ENCODE measurements at places on chromosomes 3 and 15. TPM values are rescaled to one million over a fixed set of nuclear protein-coding genes. Genes with fewer than 3 reads are reported as not detected.

- DNase-seq, result no peak
Measured at GRCh38 chr15:70863450-70864218, 9.7 kb upstream of the LARP6 start.

Gene SERF2
- 766 TPM for total RNA-seq

DNA sequence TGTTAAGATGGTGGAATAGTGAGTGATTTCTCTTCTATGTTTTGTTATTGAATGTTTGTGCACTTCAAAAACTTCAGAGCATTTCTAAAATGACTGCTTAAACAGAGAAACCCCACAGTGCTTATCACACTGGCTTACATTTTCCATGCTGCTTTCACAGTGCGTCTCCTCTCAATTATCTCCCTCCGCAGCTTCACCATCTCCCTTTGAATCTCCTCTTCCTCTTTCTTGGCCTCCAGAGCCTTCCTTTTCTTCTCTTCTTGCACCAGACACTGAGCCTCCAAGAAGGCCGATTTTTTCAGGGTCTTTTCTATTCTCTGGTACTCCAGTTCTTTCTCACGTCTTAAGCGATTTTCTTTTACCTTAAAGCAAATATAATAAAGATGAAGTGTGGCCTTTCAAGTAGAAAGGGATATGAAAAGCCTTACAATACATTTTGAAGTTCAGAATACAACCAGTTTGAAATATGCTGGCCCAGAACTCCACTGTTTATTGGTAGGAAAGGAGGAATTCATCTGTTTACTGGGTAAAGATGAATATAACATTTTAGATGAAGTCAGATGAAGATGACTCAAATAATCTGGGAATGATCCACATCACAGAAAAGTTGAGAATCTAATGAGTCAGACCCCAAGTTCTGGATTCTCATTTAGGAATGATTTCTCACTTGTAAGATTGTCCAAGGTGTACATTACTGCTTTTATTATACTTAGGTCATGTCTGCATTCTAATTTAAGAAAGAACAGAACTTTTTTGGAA lies 21.4 kb downstream of the CCDC191 start:
- DNase-seq, result no peak

Gene CDC25A
- 0.65 TPM for total RNA-seq

Gene CACNA1D
- 1.9 TPM for total RNA-seq

- no peak for DNase-seq
Measured at GRCh38 chr15:71224024-71224423, 108.8 kb downstream of the THSD4 start.

GRCh38 chr15:81504170-81504905 lies 130.3 kb upstream of the TMC3 start:
- DNase-seq, result no peak

GRCh38 chr15:25743548-25744275 lies 119.4 kb downstream of the ATP10A start:
- DNase-seq, result no peak

Gene SGO1
- 0.23 TPM for total RNA-seq

- DNase-seq, result no peak
Measured at GRCh38 chr3:179544981-179545645, 17.6 kb upstream of the ACTL6A start.

DNA sequence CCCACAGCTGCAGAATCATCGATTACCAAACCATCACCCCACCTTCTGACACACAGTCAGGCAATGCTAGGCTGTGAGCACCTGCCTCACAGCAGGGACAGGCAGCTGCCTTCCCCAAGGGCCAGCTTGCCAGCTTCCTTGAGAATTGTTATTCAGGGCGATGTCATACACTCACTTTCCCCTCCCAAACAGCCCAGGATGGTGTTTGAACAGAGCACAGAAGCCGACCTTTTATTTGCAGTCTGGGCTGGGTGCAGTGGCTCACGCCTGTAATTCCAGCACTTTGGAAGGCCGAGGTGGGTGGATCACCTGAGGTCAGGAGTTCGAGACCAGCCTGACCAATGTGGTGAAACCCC lies 84.5 kb upstream of the HERC1 start:
- DNase-seq, result no peak

DNA sequence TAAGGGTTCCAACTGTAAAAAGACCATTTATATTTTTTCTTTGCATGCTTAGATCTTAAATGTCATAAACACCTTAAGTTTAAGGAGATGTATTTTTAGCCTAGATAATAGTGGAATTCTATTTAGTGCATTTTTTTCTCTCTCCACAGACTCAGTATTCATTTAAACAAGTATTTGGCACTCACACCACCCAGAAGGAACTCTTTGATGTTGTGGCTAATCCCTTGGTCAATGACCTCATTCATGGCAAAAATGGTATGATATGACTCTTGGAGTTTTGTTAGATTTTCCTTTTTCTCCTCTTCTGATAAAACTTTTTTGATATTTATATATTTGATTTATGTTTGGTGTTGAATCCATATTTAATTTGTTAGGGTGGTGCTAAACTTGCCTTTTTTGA lies 7.3 kb downstream of the KIF23 start:
- no peak for DNase-seq

Gene TMEM212
- total RNA-seq, result not detected

Gene PLA2G4B
- total RNA-seq, result 1.5 TPM

DNA sequence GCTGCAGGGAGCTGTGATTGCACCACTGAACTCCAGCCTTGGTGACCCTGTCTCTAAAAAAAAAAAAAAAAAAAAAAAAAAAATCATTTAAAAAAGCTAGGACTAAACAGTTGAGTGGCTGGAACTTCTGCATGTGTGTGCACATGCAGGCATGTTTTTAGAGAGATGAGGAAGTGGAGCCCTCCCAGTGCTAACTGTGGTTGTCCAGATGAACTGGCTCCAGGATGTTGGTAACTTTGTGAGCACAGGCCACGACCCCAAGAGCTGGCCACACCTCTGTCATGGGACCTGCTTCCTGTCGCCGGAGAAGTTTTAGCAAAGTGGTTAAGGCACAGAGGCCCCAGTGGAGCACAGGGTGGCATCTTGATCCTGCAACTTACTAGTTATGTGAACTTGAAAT lies 27.0 kb downstream of the CHCHD6 start:
- DNase-seq, result peak; percentile 80

- DNase-seq, result no peak
Measured at GRCh38 chr3:189430166-189430565, 201.0 kb upstream of the TP63 start.

DNA sequence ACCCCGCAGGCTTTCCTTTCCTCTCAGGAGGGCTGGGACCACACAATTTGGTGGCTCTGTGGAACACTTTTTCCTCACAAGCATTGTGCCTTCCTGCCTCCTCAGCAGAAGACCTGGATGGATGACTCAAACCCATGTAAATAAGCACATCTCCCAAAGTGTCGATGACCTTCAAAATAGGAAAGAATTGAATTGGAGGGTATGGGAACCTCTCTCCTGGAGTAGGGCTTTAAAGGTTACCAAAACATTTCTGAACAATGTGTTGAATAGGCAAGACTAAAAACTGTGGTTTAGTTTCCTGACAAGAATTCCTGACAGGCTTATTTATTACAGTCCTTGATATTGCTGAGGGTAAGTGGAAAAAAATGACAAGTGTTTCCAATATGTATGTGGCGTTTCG lies 118.2 kb downstream of the ALDH1A2 start:
- DNase-seq, result no peak

GRCh38 chr3:86234506-86235254 lies 756.3 kb downstream of the VGLL3 start:
- DNase-seq, result no peak

GRCh38 chr3:15542614-15543013 lies 21.1 kb upstream of the COLQ start:
- no peak for DNase-seq

DNA sequence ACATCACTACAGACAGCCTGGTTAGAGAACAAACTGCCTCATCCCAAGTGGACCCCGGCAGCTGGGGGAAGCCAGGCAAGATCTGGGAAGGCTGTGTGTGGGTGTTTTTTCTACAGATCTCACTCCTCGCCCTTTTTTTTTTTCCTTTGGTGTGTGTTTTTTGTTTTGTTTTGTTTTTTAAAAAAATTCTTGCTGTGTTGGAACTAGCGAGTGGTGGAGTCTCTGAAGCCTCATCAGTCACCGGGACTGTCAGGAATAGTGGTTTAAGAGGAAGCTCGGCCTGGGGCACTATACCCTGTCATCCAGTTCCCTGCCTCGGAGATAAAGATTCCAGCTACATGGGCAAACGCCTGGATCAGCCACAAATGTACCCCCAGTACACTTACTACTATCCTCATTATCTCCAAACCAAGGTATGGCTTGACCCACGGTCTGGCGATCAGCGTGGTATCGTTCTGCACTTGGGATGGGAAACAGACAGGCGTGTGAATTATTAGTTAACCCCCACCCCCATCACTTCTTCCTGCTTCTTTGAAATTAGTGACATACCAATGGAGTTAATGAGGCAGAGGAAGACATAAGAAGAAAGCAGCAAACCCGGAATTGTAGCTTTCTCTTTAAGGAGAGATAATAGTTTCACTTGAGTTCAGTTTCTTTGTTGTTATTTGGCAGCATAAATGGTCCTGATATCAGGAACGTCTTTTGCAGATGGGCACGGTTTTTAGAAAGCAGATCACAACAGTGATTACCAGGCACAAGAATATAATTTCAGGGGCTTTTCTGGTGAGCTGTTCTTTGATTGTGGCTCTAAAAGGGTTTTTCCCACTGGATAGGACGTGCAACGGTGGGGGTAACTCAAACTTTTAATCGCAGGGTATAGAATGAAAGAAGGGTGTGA lies 722 bp downstream of the RBMS3 start:
- DNase-seq, result no peak

DNA sequence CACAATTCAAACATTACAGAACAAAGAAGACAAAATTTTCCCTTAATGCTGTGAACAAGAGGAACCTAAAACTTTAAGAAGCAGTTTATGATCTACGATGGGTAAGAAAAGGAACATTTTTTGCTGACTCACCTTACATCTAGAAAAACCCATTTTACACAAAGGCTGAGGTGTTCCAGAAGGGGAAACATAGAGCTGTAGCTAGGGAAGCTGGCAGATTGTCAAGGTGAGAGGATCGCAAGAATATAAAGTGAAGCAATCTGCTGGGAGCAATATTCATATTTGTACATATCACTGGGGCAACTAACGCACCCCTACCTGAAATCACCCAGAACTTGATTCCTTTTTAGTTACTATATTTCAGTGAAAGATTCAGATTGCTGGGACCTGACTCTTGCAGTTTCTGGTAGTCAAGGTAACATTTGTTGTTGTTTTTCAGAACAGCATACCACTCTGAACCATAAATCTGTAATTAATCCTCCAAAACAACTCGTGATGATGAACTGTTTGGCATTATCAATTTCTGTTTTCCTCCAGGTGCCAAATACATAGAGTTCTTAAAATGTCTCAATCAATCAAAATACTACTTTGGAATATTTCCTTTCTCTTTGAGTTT lies 184.1 kb upstream of the LRRC3B start:
- DNase-seq, result no peak

Gene PP2D1
- not detected for total RNA-seq

- no peak for DNase-seq
Measured at GRCh38 chr3:42729404-42730145, 27.0 kb upstream of the HHATL start.

DNA sequence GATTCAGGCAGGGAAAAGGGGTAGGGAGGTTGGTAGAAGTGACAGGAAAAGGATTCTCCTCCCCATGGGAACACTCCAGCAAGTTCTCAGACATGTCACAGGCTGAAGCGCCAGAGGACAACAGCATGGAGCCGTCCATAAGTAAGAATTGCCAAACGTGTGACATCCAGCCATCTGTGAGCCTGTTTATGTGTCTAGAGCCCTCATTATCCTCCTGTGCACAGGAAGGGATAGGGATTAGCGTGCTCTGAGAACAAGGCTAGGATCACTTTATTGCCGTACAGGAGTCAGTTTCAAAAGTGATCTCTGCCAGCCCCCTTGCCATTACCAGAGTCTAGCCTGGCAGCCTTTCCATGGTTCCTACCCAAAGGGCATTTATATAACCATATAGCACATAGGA lies 549.5 kb downstream of the NTRK3 start:
- DNase-seq, result no peak

DNA sequence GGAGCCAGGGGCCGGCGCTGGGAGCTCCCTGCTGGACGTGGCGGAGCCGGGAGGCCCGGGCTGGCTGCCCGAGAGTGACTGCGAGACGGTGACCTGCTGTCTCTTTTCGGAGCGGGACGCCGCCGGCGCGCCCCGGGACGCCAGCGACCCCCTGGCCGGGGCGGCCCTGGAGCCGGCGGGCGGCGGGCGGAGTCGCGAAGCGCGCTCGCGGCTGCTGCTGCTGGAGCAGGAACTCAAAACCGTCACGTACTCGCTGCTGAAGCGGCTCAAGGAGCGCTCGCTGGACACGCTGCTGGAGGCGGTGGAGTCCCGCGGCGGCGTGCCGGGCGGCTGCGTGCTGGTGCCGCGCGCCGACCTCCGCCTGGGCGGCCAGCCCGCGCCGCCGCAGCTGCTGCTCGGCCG lies 1.5 kb downstream of the SMAD6 start:
- no peak for DNase-seq

DNA sequence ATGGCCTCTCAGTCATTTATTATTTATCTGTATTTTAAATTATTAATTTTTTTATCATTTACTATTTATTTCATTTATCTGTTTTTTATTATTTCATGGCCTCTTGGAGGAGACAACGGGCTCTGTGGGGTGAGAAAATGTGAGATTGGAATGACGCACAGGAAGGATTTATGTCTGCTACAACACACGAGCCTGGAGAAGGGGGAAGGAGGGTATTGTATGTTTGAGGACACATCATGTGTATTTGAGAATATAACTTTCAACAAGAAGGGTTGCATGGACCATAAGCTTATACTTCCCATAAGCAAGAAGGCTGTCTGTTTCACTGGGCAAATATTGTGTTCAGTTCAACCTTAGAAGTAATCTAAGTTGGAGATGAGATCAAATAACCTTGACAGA lies 31.7 kb downstream of the LSM3 start:
- DNase-seq, result no peak

- DNase-seq, result no peak
Measured at GRCh38 chr3:131048030-131048429, 21.4 kb downstream of the NEK11 start.

- DNase-seq, result no peak
Measured at GRCh38 chr3:194702545-194702944, 16.9 kb downstream of the FAM43A start.

Gene PPCDC
- 11.0 TPM for total RNA-seq

- no peak for DNase-seq
Measured at GRCh38 chr15:85570336-85570735, 189.9 kb downstream of the AKAP13 start.

DNA sequence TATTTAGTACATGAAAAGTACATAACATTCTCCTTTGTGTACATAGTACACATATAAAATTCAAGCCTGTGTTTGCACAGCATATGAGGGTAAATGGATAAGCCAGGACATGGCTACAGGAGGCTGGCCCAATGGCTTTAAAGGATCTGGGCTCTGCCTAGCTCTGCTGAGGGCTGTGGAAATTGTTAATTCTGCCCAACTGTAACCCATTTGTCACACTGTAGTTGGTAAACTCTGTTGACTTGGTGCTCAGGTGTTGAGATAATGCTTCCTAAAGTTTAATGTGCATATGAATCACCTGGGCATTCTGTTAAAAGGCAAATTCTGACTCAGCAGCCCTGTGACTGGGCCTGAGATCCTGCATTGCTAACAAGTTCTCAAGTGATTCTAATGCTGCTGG lies 196.5 kb upstream of the ZPLD1 start:
- no peak for DNase-seq
